ENCODE measurements at places on chromosomes 12 and 14.

DNA sequence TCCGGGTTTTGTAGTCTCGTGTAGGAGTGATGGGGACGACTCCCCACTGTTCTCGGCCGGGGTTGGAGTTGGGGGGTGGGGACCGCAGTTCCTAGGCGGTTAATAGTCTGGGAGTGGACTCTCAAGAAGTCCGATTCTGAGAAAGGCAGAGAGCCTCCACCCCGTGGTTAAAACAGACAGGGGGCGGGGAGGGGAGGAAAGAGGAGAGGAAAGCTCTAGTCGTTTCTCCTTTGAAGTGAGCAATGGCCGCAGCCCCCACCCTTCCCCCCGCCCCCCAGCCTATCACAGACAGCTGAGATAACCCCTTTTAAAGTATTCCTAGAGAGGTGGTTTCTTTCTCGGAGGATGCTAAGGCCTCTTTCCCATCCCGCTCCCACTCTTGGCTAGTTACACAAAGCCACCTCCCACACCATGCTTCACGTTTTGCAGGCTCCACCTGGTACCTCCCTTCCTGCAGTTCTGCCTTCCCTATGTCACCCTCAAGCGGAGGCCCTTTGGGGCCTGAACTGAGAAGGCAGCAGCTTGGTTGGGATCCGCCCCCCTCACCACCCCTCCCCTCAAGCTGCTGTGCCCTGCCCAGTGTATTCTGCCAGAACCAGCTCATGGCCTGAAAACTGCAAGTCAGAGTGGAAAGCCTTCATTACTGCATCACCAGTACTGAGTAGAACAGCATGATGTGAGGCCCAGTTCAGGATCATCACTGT, 853 bp downstream of the USP5 start:
- peak; percentile 78 for DNase-seq

DNA sequence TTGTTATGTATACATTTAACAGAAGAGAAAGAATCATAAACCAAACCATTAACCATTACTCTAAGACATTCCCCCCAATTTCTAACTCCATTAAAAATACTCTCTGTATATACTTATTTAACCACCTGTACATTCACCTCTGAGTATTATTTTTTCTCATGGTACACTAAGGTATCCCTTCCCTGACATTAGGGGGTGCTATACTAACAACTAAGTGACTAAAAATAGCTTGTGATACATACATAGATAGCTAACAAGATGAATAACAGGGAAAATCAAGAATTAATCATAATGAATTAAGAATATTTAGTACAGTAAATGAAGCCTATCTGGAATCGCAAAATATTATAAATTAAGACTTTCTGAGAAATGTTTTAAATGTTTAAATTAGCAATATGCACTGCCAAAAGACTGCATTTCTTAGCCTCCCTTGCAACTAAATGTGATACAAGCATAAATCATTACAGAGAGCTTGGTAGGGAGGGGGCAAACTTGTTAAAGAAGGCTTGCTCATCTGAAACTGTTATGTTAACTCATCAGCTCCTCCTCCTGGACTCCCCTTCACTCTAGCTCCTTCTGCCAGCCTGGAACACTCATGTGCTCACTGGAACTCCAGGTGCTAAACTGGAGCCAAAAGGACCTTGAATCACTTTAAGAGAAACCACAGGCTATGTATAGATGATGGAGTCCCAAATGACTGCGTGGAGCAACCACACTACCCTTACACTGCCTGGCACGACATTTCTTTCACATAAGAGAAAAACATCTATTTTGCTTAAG, 14.9 kb downstream of the C2CD5 start:
- no peak for DNase-seq

DNA sequence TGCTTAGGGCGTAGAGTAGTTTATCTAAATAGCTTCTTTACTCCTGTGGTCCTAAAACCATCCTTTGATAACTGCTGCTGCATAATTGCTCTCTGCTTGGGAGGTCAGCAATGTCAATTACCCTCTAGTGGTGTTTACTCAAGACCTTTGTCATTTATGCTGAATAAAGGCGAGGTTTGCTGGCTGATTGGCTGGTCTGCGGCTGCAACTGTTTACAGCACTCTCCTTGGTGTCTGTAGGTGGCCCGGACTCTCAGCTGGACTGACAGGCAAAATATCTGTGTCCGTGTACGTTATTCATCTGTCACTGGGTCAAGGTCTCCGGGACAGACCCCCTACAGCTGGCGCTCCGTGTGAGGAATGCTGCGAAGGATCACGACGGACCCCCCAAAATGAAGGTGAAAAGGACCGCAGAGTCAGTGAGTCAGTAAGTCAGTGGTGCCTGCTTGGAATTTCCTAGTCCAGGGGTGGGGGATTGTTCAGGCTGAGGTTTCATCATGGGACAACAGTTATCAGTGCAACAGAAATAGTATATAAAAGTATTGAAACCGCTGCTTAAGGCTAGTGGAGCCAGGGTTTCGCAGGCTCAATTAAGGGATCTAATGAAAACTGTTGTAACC, 253.3 kb upstream of the DIO2 start:
- DNase-seq = no peak

DNA sequence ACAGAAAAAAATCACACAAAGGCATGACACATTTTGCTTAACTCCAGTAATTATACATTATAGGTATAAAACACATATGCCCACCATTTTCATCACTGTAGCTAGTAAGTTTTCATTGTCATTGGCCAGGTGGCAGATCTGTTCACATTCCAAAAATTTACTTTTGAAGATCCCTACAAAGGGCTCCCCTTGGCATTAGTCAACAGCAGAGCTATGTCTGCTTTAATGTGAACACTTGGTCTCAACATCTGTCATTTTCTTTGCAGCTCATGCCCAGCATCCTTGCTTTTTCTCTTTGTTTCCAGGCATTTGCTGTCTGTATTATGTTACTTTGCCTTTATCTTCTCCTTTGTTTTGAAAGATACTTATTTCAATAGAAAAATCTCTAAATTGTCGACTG, 519.1 kb upstream of the FOXG1 start:
- no peak for DNase-seq

DNA sequence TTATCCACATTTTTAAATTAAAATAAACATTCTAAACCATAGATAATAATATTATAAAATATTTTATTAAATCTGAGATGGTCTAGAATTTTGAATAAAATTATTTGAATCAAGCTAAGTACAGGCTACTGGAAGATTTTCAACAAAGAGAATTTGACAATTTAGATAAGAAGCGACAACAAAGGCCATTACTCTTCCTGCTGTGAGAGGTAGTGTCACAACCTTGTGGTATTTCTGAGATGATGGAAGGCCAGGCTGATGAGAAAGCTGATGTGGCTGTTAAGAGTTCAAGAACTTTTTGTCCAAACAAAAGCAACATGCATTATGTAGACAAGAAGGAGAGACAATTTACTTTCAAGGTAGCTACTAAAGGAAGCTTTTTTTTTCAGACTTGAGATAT, 43.7 kb upstream of the CNTN1 start:
- DNase-seq = no peak

DNA sequence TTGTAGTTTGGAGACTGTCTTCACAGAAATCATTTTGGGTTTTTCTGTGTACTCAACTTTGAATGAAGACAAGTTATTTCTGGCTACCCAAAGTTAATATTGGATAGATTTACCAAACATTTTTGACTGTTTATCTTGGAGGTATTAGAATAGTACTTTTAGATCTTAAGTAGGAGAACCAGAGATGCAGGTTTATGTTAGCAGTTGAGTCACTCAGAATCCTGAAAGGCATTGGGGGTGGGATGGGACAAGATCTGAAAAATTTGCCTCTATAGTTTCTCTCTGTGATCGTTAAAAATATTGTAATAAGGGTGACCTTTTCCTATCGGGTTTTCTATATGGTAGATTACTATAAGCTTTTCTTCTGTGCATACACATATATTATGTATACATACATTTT, 112.3 kb downstream of the TTC6 start:
- DNase-seq = no peak

DNA sequence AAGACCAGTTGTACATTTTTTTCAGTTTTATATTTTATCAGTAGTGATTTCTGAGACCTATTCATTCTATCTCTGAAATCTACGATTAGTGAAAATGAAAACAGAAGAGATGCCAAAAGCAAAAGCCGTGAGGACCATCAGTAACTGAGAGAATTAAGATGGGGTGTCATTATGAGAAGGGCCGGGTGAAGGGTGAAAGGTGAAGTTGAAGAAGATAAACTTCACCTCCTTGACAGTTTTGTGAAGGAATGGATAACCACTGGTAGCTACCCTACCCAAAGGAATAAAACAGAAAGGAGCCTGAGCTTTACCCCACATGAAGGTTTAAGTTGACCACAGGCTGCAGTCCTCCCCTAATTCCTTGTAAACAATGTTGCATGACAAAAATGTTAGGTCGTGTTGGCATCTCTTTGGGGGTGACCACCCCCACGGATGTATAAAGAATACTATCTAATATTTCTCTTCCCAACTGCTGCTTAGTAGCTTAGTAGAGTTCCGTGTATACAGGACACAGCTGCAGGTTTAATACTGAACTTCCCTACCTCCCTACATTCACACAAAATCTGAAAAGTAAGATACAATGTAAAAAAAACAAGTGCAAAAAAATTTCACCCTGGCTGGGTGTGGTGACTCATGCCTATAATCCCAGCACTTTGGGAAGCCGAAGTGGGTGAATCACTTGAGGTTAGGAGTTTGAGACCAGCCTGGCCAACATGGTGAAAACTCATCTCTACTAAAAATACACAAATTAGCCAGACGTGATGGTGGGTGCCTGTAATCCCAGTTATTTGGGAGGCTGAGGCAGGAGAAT, 23.9 kb downstream of the GPR19 start:
- no peak for DNase-seq

DNA sequence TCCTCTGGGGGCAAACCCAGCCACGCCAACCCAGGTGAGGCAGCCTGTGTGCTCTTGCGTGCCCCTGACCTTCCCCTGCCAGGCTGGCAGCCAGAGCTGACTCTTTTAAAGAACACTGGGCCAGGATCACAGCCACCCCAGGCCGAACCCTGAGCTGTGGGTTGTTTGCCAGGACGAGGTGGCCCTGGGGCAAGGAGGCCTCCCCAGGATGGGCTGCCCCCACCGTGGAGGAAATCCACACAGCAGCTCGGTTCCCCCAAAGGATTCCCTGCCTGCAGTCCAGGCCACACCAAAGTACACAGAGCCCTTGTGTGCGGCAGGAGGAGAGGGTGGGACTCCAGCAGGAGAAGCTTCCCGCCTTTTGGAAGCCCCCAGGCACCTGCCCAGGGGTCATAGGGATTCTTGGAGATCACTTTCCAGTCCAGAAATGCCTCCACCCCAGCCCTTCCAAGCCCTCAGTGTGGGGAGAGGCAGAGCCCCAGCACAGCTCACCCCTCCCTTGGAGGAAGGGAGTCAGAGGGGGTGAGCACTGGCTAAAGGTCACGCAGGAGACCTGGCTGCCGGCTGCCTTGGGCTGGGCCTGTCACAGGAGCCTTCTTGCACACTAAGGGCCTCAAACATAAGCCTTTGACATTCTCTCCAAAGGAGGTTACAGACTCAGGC, 115.6 kb downstream of the CALM1 start:
- DNase-seq = no peak

Measured in AG08396 (cell line).